ENCODE measurements at places on chromosomes 16 and 17.

DNA sequence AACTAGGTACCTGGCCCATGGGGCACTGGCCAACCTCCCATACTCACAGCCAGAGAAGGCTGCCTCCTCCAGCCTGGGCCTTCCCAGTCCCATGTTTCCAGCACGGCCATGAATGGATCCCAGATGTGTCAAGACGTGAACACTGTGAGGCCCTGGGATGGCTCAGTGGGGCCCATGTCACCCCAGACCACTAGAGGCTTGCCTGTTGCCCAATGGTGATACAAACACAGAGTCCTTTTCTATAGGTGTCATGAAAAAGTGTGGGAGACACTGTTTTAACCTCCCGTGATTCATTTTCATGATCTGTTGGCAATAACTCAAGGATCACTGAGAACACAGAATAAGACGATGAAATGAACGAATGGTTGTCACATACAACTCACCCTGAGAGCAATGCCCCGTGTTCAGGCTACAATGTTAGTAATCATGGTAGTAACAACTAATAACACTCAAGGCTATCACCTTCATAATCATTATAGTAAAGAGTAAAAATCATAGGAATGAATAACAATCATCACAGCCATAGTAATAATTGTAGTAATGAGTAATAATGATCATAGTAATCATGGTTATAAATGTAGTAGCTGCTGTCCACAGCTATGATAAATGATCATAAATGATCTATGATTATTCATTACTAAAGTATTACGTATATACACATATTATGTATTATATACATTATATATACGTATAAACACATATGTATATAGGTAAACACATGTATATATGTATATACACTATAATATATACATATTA lies 64.0 kb downstream of the DYNLRB2 start:
- DNase-seq = no peak

DNA sequence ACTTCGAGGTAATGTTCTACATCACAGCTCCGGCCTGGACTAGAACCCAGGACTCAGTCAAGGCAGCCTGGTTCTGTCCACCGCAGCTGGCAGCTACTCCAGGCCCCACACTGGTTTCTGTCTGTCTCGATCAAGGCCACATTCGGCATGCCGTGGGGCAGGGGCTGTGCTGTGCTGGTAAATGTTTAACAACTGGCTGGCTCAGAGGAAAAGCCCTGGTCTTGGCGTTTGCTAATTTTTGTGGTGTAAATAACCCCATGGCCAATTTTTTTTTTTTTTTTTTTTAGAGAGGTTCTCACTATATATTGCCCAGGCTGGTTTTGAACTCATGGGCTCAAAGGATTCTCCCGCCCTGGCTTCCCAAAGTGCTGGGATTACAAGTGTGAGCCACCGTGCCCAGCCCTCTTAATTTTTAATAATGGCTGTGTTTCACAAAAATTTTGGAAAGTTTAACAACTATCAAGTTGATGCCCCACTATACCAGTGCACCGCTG lies 328 bp upstream of the DRC7 start:
- DNase-seq = no peak

DNA sequence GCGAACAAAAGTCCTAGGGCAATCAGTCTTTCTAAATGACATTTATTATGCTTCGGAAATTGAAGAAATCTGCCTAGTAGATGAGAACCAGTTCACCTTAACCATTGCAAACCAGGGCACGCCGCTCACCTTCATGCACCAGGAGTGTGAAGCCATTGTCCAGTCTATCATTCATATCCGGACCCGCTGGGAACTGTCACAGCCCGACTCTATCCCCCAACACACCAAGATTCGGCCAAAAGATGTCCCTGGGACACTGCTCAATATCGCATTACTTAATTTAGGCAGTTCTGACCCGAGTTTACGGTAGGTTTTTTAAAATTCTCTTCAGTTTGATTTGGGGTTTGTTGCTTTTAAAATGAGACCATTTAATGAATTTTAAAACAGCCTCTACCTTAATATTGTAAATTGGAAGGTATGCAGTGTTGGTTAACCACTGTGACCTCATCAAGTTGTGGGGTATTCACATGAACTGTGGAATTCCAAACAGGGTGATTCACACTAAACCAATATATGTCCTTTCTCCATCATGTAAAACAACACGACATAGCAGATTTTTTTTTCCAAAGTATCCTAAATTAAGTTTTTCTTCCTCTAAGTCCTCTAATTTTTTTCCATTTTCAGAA lies 6.2 kb upstream of the EVI2A start:
- DNase-seq = no peak

GRCh38 chr16:71218306-71218963 lies 12.1 kb downstream of the HYDIN start:
- no peak for DNase-seq

GRCh38 chr16:24036614-24037013 lies 200.8 kb downstream of the PRKCB start:
- peak; percentile 41 for DNase-seq

GRCh38 chr17:42345396-42346073 lies 42.7 kb downstream of the STAT3 start:
- no peak for DNase-seq

DNA sequence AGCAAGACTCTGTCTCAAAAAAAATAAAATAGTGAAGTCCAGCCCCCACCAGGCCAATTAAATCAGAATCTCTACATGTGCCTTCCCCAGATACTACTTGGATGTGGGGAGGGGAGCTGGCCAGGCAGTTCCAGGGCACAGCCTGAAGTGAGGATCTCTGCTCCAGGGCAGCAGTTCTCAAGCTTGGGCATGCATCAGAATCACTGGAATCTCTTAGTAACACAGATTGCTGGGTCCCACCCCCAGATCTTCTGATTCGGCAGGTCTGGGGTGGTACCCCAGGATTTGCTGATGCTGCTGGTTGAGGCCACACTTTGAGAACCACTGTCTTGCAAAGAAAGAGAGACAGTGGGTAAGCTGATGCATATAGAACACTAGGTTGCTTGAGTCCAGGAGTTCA lies 8.3 kb upstream of the CDH5 start:
- no peak for DNase-seq

DNA sequence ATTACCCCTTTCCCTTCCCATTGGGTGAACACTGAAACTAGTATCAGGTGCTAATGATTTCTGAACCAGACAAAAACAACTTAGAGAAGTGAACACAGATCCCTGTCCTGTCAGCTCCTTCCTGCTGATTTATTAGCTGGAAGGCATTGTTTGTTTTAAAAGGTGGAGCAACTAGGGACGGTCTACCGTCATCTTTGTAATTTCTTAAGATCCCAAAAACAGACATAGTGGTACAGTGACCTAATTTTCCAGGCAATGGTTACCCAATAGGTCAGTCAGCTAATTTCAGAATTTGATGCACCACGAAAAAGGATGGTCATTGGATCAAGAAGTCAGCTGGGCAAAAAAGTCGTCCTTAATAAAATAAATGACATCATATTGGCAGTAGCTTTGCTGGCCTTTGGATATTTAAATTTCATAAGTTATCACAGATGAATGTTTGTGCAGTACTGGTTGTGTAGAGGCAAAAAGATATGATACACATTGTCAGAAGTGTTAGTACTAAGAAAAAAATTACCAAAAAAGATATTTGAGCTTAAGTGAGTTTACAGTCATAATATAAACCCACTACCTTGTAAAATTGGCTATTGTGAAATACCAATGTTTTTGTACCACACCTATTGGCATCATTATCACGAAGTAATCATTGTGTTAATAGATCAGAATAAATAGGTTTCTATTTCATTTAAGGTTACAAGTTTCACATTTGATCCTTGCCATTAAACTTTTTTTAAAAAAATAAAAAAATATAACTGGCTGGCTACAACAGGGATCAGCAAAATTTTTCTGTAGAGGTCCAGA lies 27.2 kb upstream of the KCNJ16 start:
- no peak for DNase-seq

GRCh38 chr17:66604376-66604775 lies 230.5 kb upstream of the CACNG5 start:
- no peak for DNase-seq

DNA sequence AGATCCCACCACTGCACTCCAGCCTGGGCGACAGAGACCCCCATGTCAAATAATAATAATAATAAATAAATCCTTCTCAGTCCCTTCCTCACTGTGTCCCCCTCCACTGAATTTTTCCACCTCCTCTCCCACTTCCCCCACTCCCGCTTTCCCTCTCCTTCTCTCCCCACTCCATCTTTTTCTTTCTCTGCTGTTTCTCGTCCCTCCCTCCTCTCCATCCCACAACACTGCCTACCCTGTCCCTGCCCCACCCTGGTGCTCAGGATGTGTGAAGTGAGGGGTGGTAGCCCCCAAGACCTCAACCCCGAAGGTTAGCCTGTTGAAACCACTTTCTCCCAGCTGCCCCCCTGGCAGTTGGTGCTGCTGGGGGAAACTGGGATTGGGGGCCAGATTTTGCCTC lies 34.4 kb upstream of the STH start:
- DNase-seq = no peak
